ENCODE measurements at places on chromosomes 1 and 21. TPM values are rescaled to one million over a fixed set of nuclear protein-coding genes. Genes with fewer than 3 reads are reported as not detected.

DNA sequence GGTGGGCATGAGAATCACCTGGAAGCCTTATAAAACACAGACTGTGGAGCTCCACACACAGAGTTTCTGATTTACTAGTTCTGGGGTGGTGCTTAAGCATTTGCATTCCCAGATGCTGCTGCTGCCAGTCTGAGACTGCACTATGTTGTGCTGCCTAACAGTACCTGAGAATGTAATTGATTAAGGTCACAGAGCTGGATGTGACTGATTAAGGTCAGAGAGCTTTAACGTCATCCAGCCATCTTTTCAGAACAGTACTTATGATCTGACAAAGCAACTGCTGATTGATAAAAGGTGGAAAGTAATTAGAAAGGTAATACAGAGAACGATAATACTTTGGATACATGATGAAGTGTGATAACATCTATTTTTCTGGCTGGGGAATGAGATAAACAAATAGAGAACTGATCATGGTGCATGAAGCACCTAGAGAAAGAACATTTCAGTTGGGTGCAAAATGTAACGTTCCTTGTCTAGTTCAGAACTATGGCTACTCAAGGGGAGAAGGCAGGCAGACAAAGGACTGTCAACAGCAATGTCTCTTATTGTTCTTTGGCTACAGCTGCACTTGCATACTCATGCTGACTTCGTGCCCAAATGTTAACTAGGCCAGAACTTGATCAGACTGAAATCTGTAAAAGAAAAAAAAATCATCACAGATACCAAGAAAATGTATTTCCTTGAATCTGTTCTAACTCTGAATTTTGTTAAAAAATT is 3.7 kb upstream of the UCK2 start:
- H3K4me3 ChIP-seq: no peak overlapping the region
- H3K27me3 ChIP-seq: no peaks in the 10 kb centered on the region
- H3K4me1 ChIP-seq: no peaks in the 10 kb centered on the region
- H3K36me3 ChIP-seq: no peaks in the 10 kb centered on the region
- DNase-seq: no peak

KCNJ9 gene
- total RNA-seq: 0.09 TPM

GRCh38 chr1:231584117-231584516 is 42.5 kb upstream of the DISC1 start:
- H3K27ac ChIP-seq: no peak overlapping the region
- no peaks in the 10 kb centered on the region for H3K27me3 ChIP-seq
- no peak for DNase-seq

- no peak overlapping the region for H3K27ac ChIP-seq
- no peaks in the 10 kb centered on the region for H3K36me3 ChIP-seq
- H3K4me3 ChIP-seq: no peak overlapping the region
- DNase-seq: no peak
Observed at GRCh38 chr1:8247811-8248436, 70.0 kb upstream of the SLC45A1 start.

GRCh38 chr21:41921021-41921420 is 32.8 kb downstream of the C2CD2 start:
- no peaks in the 10 kb centered on the region for H3K27me3 ChIP-seq
- H3K4me3 ChIP-seq: no peak overlapping the region
- H3K36me3 ChIP-seq: no peaks in the 10 kb centered on the region

- H3K4me3 ChIP-seq: no peak overlapping the region
- H3K27me3 ChIP-seq: no peaks in the 10 kb centered on the region
- no peak for DNase-seq
- no peaks in the 10 kb centered on the region for H3K36me3 ChIP-seq
Observed at GRCh38 chr1:192639607-192640368, 3.8 kb downstream of the RGS13 start.

GRCh38 chr1:243483952-243484351 is 228.1 kb downstream of the SDCCAG8 start:
- peaks cover 6% of the 10 kb centered on the region for H3K27me3 ChIP-seq
- H3K36me3 ChIP-seq: no peaks in the 10 kb centered on the region
- peaks cover 16% of the 10 kb centered on the region for H3K4me1 ChIP-seq

FMOD gene
- not detected for total RNA-seq

GRCh38 chr1:207750631-207751305 is 1.1 kb upstream of the CD46 start:
- H3K27ac ChIP-seq: no peak overlapping the region
- no peaks in the 10 kb centered on the region for H3K36me3 ChIP-seq
- DNase-seq: no peak
- no peaks in the 10 kb centered on the region for H3K27me3 ChIP-seq

DNA sequence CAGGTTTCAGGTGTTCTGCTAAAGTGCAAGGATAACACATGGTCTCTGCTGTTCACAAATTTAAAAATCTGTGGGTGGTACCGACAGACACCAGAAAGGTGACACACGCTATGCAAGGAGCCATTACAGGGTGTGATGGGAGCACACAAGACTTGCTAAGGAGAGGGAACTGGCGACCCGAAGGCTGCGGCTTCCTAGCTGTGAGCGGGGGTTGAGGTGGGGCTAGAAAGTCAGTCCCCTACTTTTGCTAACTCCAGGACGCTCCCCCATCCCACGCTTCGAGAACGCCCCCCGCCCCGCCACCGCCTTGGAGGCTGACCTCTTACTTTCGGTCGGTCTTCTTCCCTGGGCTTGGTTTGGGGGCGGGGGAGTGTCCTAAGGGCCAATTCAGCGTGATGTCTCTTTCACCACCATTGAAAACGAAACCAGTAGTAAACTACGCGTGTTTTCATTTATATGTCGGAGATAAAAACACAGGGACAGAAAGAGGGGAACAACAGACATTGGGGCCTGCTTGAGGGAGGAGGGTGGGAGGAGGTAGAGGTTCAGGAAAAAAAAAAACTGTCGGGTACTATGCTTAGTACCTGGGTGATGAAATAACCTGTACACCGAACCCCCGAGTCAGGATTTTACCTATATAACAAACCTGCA is 1.1 kb downstream of the CKS1B start:
- peaks cover 29% of the 10 kb centered on the region for H3K4me1 ChIP-seq
- H3K36me3 ChIP-seq: peaks cover 14% of the 10 kb centered on the region
- no peaks in the 10 kb centered on the region for H3K27me3 ChIP-seq
- H3K4me3 ChIP-seq: peak overlapping the region; percentile 64
- H3K27ac ChIP-seq: peak overlapping the region; percentile 85
- DNase-seq: peak; percentile 64

DNA sequence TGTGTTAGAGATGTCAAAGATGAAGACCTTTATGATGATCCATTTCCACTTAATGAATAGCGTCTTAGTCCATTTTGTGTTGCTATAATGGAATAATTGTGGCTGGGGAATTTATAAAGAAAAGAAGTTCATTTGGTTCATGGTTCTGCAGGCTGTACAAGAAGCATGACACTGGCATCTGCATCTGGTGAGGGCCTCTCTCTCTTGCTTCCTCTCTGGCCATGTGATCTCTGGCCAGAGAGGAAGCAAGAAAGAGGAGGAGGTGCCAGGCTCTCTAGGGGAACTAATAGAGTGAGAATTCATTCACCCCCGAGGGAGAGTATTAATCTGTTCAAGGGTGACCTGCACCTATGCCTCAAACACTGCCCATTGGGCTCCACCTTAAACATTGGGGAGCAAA is 242.8 kb downstream of the DISC1 start:
- peaks cover 15% of the 10 kb centered on the region for H3K4me1 ChIP-seq
- DNase-seq: no peak
- H3K27ac ChIP-seq: no peak overlapping the region
- no peaks in the 10 kb centered on the region for H3K27me3 ChIP-seq
- H3K36me3 ChIP-seq: no peaks in the 10 kb centered on the region

DNA sequence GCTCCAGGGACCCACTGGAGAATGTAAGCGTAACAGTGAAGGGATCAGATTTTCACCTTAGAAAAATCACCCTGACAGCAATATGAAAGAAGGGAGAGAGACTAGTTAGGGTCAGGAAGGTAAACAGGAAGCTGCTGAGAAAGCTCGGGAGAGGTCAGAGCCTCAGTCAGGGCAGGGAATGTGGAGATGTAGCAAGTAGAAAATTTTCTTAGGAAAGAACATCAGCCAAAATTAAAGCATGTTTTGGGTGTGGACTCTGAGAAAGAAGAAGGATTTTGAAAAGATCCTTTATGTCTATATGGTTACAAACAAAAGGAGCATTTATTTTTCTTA is 16.7 kb upstream of the ERICH3 start:
- H3K4me3 ChIP-seq: no peak overlapping the region
- no peak for DNase-seq
- no peak overlapping the region for H3K27ac ChIP-seq
- H3K4me1 ChIP-seq: no peaks in the 10 kb centered on the region
- H3K36me3 ChIP-seq: no peaks in the 10 kb centered on the region
- H3K27me3 ChIP-seq: no peaks in the 10 kb centered on the region

C21orf58 gene
- total RNA-seq: 26.2 TPM

- peaks cover 4% of the 10 kb centered on the region for H3K36me3 ChIP-seq
- no peak for DNase-seq
- H3K4me1 ChIP-seq: no peaks in the 10 kb centered on the region
- no peak overlapping the region for H3K27ac ChIP-seq
- no peak overlapping the region for H3K4me3 ChIP-seq
Observed at GRCh38 chr1:52461821-52462220, 57.4 kb downstream of the PRPF38A start.

DNA sequence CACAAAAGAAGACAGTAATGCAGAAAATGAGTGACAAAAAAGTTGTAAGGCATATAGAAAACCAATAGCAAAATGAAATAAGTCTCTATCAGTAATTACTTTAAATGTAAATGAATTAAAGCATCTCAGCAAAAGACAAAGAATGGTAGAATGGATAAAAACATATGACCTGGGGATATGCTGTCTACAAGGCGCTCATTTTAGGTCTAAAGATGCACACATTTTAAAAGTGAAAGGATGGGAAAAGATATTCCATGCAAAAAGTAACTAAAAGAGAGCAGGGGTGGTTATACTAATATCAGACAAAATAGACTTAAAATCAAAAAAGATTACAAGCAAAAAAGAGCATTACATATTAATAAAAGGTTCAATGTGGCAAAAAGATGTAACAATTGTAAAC is 41.2 kb downstream of the SPATA6 start:
- H3K4me1 ChIP-seq: no peaks in the 10 kb centered on the region
- DNase-seq: no peak
- no peak overlapping the region for H3K27ac ChIP-seq
- H3K4me3 ChIP-seq: no peak overlapping the region
- no peaks in the 10 kb centered on the region for H3K36me3 ChIP-seq
- H3K27me3 ChIP-seq: no peaks in the 10 kb centered on the region

GRCh38 chr1:63593303-63593885 is at the start of gene PGM1:
Gene PGM1, plus strand, starts transcription at chr1:63593411. Its CDS starts 78 bp downstream, at chr1:63593489.
- H3K4me1 ChIP-seq: no peaks in the 10 kb centered on the region
- H3K27me3 ChIP-seq: peaks cover 57% of the 10 kb centered on the region
- H3K27ac ChIP-seq: no peak within 1 kb of the TSS
- no peaks in the 10 kb centered on the region for H3K36me3 ChIP-seq

GRCh38 chr1:10152709-10153284 is 57.6 kb upstream of the KIF1B start:
- H3K36me3 ChIP-seq: peaks cover 7% of the 10 kb centered on the region
- peak; percentile 58 for DNase-seq
- H3K27ac ChIP-seq: no peak overlapping the region
- no peaks in the 10 kb centered on the region for H3K27me3 ChIP-seq
- H3K4me1 ChIP-seq: no peaks in the 10 kb centered on the region

DNA sequence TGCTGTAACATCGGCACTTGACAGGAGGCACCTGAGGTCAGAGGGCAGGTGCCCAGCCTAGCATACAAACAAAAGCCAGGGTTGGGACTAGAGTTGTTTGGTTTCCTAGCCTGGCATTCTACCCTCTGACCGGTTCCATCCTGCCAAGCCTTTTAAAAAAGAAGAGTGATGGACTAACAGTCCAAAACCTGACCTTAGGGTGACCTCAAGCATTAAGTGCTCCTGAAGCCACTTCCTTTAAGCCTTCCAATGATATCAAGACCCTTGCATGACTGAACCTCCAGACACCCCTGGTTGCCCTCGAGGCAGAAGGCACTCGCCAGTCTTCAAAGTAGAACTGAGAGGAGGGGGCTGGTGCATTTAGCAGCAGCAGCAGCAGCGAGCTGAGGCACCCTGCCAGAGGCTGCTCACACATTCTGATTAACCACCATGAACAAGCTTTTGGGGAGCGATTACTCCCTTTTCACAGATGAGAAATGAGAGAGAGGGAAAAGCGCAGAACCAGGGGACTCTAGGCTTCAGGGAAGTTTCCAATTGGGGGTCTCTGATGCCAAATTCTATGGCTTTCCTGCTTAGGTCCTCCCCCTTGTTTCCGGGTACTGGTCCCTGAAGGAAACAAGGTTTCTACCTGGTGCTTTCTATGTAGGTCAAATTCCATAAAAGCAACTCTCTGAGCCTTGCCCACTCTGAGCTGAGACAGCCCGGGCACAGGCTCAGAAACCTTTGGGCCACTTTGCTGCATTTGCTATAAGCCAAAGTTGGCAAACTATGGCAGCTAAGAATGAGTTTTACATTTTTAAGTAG is 9.2 kb downstream of the SLC2A1 start:
- no peak overlapping the region for H3K27ac ChIP-seq
- no peaks in the 10 kb centered on the region for H3K36me3 ChIP-seq
- H3K27me3 ChIP-seq: no peaks in the 10 kb centered on the region
- H3K4me3 ChIP-seq: peak overlapping the region; percentile 9

ACBD6 gene
- 53.9 TPM for total RNA-seq

DNA sequence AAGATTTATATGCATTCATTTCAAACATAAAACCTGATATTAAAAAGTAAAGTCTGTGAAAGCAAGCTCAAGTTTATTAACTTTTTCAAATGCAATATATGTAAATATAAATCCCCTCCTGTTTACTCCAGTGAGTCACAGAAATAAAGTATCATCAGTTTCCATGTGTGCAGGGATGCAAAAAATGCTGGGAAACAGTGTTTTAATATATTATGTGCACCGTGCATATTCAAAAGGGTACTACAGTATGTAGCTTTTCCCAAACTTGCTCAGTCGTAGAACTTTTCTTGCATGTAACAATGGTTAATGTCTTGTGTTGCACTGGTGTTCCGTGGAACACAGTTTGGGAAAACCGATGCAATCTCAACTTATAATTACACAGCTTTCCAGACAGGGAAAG is 60.7 kb downstream of the CCDC185 start:
- H3K27ac ChIP-seq: no peak overlapping the region
- no peaks in the 10 kb centered on the region for H3K4me1 ChIP-seq
- H3K4me3 ChIP-seq: no peak overlapping the region
- H3K36me3 ChIP-seq: no peaks in the 10 kb centered on the region
- no peaks in the 10 kb centered on the region for H3K27me3 ChIP-seq

- DNase-seq: no peak
- no peaks in the 10 kb centered on the region for H3K36me3 ChIP-seq
- H3K27ac ChIP-seq: no peak overlapping the region
Observed at GRCh38 chr1:19442154-19443096, 42.9 kb downstream of the CAPZB start.

KRTAP21-2 gene
- total RNA-seq: not detected

- H3K27ac ChIP-seq: no peak overlapping the region
- H3K4me1 ChIP-seq: peaks cover 4% of the 10 kb centered on the region
- no peak overlapping the region for H3K4me3 ChIP-seq
- H3K36me3 ChIP-seq: no peaks in the 10 kb centered on the region
- H3K27me3 ChIP-seq: no peaks in the 10 kb centered on the region
- no peak for DNase-seq
Observed at GRCh38 chr1:19028546-19029129, 72.2 kb upstream of the IFFO2 start.

EPS8L3 gene
- total RNA-seq: not detected
